ENCODE measurements at places on chromosomes 16 and 17. TPM values are rescaled to one million over a fixed set of nuclear protein-coding genes. Genes with fewer than 3 reads are reported as not detected.

SPATA32 gene
- 0.11 TPM for total RNA-seq

- no peak overlapping the region for H3K4me3 ChIP-seq
- no peak overlapping the region for H3K27ac ChIP-seq
- no peaks in the 10 kb centered on the region for H3K36me3 ChIP-seq
- no peak for DNase-seq
- H3K27me3 ChIP-seq = no peaks in the 10 kb centered on the region
- H3K4me1 ChIP-seq = no peaks in the 10 kb centered on the region
Measured at GRCh38 chr16:23930791-23931190, 95.0 kb downstream of the PRKCB start.

DNA sequence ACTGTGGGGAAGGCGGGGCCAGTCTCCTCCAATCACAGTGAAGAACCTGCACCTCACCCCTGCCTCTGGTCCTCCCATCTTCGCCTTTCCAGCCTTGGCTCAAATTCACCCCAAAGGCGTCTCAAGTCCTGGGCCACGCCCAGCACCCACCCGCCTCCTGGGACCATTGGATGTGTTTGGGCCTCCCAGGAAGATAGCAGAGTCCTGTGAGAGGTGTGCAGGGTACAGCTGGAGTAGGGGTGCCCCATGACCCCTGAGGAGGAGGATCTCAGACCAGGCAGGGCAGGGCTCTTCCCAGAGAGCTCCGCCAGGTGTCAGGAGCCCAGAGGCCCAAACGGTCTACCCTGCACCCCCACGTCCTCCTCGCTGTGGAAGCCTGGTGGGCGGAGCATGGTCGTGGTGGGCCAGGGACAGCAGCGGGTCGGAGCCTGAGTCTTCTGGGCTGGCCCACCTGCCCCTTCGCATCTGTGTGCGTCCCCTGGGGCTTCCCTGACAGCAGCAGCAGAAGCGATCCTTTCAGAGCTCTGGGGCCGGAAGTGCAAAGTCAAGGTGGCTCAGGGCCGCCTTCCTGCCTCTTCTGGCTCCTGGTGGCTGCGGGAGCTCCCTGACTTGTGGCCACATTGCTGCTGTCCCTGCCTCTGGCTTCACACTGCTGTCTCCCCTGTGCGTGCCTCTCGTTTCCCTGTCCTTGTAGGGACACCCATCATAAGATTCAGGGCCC is 34.9 kb upstream of the ZNF469 start:
- H3K27ac ChIP-seq = no peak overlapping the region
- H3K4me1 ChIP-seq = no peaks in the 10 kb centered on the region
- H3K36me3 ChIP-seq = no peaks in the 10 kb centered on the region
- peak; percentile 7 for DNase-seq
- H3K4me3 ChIP-seq = no peak overlapping the region

DNA sequence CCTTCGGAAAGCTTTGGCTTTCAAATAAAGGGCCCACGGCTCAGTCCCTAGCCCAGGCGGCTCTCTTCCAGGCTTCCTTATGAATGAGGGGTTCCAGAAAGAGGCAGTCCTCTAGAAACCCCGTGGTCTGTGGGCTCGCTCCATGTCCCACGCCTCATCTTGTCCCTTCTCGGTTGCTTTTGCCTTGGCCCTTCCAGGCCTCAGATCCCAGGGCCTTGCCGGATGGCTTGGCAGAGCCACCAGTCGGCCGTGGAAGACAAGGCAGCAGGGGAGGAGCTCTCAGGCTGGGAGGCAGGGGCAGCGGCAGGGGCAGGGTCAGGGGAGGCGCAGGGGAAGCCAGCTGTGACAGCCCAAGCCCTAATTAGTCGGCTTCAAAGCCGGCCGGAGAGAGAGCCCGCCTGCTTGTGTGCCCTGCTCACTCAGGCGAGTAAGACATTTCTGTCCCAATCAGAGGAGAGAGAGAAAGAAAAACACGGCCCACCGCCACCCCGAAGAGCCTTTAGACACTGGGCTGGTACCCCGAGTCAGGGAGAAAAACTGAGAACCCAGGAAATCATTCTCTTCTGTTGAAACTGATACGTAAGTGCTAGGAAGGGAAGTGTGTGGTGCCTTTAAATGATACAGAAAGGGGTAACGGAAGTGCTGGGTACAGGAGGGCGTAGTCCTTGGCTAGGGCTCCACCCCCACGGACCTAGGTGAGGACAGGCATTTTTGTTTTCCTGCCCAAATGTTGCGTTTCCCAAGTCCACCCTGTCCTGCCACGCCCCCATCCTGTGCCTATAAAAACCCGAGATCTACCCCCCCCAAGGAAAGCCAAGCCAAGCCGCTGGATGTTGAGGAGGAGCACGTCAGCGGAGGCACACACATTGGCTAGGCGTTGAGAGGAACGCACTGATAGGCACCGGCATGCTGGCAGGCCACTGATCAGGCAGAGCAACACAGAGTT is 27.8 kb upstream of the MEIOC start:
- H3K27ac ChIP-seq = peak overlapping the region; percentile 4
- no peaks in the 10 kb centered on the region for H3K27me3 ChIP-seq
- DNase-seq = no peak
- H3K4me1 ChIP-seq = no peaks in the 10 kb centered on the region
- no peaks in the 10 kb centered on the region for H3K36me3 ChIP-seq

- H3K4me3 ChIP-seq = no peak overlapping the region
- no peaks in the 10 kb centered on the region for H3K36me3 ChIP-seq
- DNase-seq = no peak
- no peaks in the 10 kb centered on the region for H3K27me3 ChIP-seq
Measured at GRCh38 chr16:20647736-20648135, 49.7 kb downstream of the ACSM1 start.

DNA sequence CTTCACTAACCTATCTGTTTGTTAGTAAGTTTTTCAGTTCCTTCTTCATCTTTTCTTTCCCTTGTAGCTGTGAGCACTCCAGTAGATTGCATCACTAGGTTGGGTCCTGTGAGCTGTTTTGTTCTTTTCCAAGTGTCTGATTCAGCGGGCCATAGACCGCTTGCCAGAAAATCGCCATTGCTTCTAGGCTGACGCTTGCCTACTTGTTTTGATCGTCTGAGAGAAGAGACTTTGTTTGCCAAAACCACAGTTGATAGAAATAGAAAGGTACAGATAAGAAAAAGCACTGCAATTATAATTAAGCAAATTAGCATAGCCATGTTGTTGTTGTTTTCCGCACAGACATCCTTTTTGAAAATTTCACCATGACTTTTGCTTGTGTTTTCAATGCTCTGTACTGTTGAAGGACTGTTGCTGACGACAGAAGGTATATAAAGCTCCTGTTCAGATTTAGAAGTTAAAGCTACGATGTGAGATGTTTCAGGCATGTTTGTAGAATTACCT is 3.1 kb downstream of the EVI2A start:
- H3K4me3 ChIP-seq = peak overlapping the region; percentile 5
- peak; percentile 46 for DNase-seq
- H3K4me1 ChIP-seq = no peaks in the 10 kb centered on the region
- no peak overlapping the region for H3K27ac ChIP-seq

All from psoas muscle (tissue), 8 donors.